ENCODE measurements at places on chromosomes 2 and 18.
A peak's percentile ranks its signal among the peaks of the same experiment; 100 is the strongest.

DNA sequence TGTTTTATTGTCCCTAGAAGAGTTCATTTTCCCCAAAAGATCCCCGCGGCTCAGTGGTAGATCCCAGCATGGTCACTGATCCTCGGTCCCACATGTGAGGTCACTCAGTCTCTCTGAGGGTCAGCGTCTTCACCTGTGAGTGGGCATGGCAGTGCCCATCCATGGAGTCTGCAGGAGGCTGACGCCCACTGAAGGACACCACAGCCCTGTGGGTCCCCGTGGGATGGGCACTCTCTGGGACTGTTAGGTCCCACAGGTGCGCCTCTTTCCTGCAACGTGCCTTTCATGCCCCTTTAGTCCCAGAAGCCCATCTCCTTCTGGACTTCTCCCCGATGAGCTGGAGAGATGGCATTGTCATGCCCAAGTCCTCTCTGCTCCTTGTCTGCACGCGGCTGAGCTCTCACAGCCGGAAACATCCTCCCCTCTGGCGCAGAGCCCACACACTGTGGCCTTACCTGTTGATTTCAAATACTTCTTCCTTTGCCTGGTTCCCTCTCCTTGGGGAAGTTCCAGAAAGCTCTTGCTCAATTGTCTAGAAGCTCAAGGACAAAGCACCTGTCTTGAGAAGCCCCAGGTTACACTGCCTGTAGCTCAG is 75.9 kb downstream of the PTGR3 start:
- H3K27ac ChIP-seq = no peak overlapping the region
- H3K27me3 ChIP-seq = peaks cover 9% of the 10 kb centered on the region
- H3K4me1 ChIP-seq = peaks cover 7% of the 10 kb centered on the region
- H3K36me3 ChIP-seq = no peaks in the 10 kb centered on the region

GRCh38 chr2:206341396-206341795 is 66.9 kb downstream of the ZDBF2 start:
- DNase-seq = no peak
- H3K27me3 ChIP-seq = no peaks in the 10 kb centered on the region
- H3K4me3 ChIP-seq = no peak overlapping the region
- H3K4me1 ChIP-seq = no peaks in the 10 kb centered on the region
- no peak overlapping the region for H3K27ac ChIP-seq

DNA sequence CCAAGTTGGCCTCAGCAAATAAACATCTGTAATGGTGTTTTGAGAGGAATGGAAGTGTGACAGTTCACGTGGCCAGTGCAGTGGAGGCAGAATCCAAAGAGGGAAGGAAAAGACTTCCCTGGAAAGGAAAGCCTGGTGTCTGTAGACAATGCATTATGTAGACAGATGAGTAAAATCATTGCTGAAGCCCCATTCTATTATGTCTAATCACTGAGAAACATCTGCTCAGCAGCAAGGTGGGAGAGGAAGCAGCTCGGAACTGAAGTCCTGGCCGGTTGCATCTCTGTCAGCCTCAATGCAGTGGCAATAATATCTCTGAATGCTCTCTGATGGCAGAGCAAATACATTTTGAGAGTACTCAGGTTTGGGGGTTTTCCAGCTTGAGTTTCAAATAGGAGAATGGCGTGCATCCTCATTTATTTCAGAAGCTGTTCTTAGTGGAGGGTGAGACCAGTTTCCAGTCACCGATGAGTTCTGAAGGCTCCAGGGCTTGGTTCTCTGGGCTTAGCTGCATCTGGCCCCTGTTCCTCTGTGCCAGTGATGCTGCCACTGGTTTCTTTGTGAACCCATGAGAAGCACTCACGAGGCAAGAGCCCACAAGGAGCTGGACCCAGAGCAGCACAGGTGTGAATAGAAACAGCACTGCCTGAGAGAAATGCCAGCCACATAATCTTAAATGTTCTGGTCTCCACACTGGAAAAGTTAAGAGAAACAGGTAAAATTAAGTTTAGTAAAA is 63.3 kb downstream of the RPIA start:
- H3K36me3 ChIP-seq = 0 out of 2 replicates have a peak, but pooled peaks cover 6% of the 10 kb centered on the region
- H3K4me3 ChIP-seq = no peak overlapping the region
- no peak overlapping the region for H3K27ac ChIP-seq
- no peak for DNase-seq
- no peaks in the 10 kb centered on the region for H3K27me3 ChIP-seq

GRCh38 chr2:12363138-12363537 is 353.6 kb upstream of the TRIB2 start:
- H3K4me1 ChIP-seq = no peaks in the 10 kb centered on the region
- no peaks in the 10 kb centered on the region for H3K27me3 ChIP-seq
- no peaks in the 10 kb centered on the region for H3K36me3 ChIP-seq
- DNase-seq = no peak
- H3K4me3 ChIP-seq = no peak overlapping the region
- no peak overlapping the region for H3K27ac ChIP-seq

- no peaks in the 10 kb centered on the region for H3K36me3 ChIP-seq
- H3K27me3 ChIP-seq = no peaks in the 10 kb centered on the region
- H3K4me3 ChIP-seq = no peak overlapping the region
- H3K27ac ChIP-seq = no peak overlapping the region
- peak; percentile 51 for DNase-seq
Observed at GRCh38 chr2:157903626-157904025, 27.5 kb upstream of the ACVR1 start.

DNA sequence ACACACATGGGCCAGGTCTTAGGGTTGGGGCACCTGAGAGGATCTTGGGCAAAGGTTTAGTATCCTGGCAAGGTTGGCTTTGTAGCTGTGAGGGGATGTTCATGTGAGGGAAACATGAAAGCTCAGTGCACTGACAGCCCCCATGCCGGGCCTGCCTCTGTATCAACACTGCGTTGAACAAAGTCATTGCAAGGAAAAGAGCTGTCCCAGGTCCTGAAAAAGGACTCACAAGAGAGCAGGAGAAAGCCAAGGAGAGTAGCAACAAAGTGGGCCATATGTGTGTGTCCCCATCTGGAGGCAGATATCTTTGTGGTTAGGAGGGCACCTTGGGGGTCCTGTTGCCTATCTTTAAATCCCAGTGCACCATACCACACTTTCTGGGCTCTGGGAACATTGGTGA is 237.8 kb upstream of the THSD7B start:
- no peaks in the 10 kb centered on the region for H3K36me3 ChIP-seq
- H3K4me1 ChIP-seq = no peaks in the 10 kb centered on the region
- no peak overlapping the region for H3K4me3 ChIP-seq
- no peaks in the 10 kb centered on the region for H3K27me3 ChIP-seq

- H3K36me3 ChIP-seq = no peaks in the 10 kb centered on the region
- H3K4me3 ChIP-seq = peak overlapping the region; percentile 97
- no peaks in the 10 kb centered on the region for H3K27me3 ChIP-seq
- H3K4me1 ChIP-seq = no peaks in the 10 kb centered on the region
- peak; percentile 98 for DNase-seq
Observed at GRCh38 chr2:66432801-66433694, 1.9 kb upstream of the MEIS1 start.

DNA sequence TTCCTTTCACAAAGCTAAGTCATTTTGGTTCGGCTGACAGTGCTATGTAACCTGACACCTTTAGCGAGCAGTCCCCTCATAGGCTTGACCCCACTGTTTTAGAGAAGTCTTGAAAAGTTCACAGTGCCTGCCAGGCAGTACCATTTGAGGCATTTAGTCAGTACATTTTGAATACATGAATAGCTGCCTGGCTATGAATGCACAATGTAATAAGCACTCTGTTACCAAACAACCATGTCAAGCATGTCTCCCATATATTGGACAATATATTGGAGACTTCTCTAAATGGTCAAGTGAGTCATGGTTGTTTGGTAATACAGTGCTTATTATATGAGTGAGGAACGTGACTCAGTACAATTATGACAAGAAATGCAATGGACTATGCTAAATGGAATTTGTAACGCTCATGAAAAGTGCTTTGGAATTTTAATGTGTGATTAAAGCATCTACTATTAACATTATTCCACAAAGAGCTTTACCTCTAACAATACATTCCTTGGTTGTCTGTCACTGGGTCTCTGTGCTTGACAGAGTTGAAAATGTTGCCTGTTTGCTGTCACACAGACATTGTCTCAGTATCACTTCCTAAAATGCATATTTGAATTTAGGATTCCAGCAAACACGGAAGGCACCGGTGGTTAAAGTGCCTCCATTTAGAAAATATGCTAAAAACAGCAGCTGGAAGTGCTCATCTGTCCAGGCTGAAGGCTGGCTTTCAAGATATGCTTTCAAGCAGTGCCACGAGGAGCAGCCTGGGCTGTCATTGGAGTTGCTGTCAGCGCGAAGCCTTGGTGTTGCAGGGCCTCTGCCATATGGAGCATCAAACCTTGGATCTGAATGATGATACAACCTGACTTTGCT is 458.6 kb downstream of the FBXO15 start:
- H3K27me3 ChIP-seq = no peaks in the 10 kb centered on the region
- H3K27ac ChIP-seq = peak overlapping the region; percentile 71
- DNase-seq = peak; percentile 89
- H3K4me1 ChIP-seq = peaks cover 37% of the 10 kb centered on the region

GRCh38 chr2:101614127-101614759 is 83.3 kb upstream of the MAP4K4 start:
- no peaks in the 10 kb centered on the region for H3K27me3 ChIP-seq
- no peaks in the 10 kb centered on the region for H3K36me3 ChIP-seq
- H3K4me1 ChIP-seq = no peaks in the 10 kb centered on the region
- H3K27ac ChIP-seq = no peak overlapping the region

DNA sequence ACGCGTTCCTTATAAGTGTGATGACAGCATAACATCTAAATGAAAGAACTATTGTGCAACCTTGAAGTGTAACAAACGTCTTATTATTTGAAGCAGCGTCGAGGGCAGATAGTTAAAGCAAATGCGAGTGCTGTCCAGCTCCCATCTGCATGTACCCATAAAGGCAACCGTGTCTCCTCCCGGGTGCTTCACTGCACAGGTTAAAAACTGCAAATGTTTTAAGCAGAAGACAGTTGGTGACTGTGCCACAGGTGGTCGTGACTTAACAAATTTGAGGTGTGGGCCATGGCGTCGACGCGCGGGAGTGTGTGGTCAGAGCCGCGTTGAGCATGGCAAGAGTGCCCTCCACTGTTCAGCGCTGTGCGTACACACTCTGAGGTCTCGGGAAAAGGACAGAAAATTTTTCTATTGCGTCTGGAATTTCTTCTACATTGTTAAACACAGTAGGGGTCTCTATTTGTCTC is 6.4 kb downstream of the SALL3 start:
- H3K27ac ChIP-seq = no peak overlapping the region
- peak; percentile 36 for DNase-seq
- H3K36me3 ChIP-seq = no peaks in the 10 kb centered on the region
- H3K4me3 ChIP-seq = no peak overlapping the region
- no peaks in the 10 kb centered on the region for H3K4me1 ChIP-seq

DNA sequence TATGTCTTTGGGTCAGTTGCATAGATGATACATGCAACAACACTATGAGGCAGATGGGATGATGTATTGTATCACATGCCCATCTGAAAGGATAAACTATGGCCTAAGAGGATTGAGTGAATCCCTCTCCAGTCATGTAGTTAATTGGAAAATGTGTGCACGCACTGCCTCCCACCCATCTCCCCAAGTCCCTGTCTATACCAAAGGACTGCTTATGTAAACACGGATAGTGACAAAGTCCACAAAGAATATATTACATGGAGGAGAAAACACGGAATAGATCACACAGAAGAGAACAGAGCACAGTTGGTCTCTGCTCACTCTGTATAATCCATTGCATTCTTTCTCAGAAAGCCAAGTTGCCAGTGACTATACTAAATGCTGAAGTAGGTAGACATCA is 82.4 kb downstream of the NCKAP5 start:
- H3K4me3 ChIP-seq = no peak overlapping the region
- no peaks in the 10 kb centered on the region for H3K27me3 ChIP-seq
- no peak overlapping the region for H3K27ac ChIP-seq
- DNase-seq = no peak
- no peaks in the 10 kb centered on the region for H3K36me3 ChIP-seq

- no peak overlapping the region for H3K27ac ChIP-seq
- H3K4me3 ChIP-seq = no peak overlapping the region
- no peaks in the 10 kb centered on the region for H3K27me3 ChIP-seq
- H3K4me1 ChIP-seq = peaks cover 18% of the 10 kb centered on the region
- no peaks in the 10 kb centered on the region for H3K36me3 ChIP-seq
- DNase-seq = no peak
Observed at GRCh38 chr2:239292531-239292930, 108.3 kb downstream of the HDAC4 start.

GRCh38 chr2:84781942-84782716 is 98.8 kb downstream of the TRABD2A start:
- no peaks in the 10 kb centered on the region for H3K36me3 ChIP-seq
- peak; percentile 34 for DNase-seq
- H3K27ac ChIP-seq = no peak overlapping the region

- no peak overlapping the region for H3K4me3 ChIP-seq
- H3K27ac ChIP-seq = peak overlapping the region; percentile 32
- H3K27me3 ChIP-seq = no peaks in the 10 kb centered on the region
- peaks cover 47% of the 10 kb centered on the region for H3K4me1 ChIP-seq
Observed at GRCh38 chr2:71950256-71951082, 197.2 kb downstream of the CYP26B1 start.

DNA sequence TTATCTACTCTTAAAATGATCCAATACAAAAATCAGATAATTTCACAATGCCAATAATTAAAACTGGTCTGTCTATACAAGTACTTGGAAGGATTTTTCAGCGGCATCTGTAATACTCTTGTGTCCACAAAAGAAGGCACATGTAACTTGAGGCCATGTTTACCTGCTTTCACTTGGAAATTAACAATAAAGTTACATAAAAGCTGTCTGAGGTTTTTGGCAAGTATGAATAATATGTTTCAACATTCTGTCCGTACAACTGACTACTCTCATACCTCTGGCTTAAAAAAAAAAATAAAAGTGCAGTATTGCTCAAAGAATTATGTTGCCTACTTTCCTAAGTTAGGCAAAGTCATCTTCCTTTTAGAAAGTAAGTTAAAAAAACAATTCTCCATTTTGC is 253.6 kb downstream of the NBAS start:
- H3K4me1 ChIP-seq = peaks cover 2% of the 10 kb centered on the region
- peaks cover 18% of the 10 kb centered on the region for H3K36me3 ChIP-seq
- H3K27ac ChIP-seq = no peak overlapping the region
- H3K27me3 ChIP-seq = no peaks in the 10 kb centered on the region
- peak; percentile 7 for DNase-seq
- no peak overlapping the region for H3K4me3 ChIP-seq

GRCh38 chr2:120563616-120564015 is 172.1 kb upstream of the GLI2 start:
- no peak for DNase-seq
- no peaks in the 10 kb centered on the region for H3K36me3 ChIP-seq
- H3K27ac ChIP-seq = no peak overlapping the region
- H3K4me3 ChIP-seq = no peak overlapping the region
- no peaks in the 10 kb centered on the region for H3K27me3 ChIP-seq
- H3K4me1 ChIP-seq = peaks cover 25% of the 10 kb centered on the region

GRCh38 chr18:47893939-47894699 is 36.3 kb downstream of the SMAD2 start:
- no peak overlapping the region for H3K4me3 ChIP-seq
- H3K4me1 ChIP-seq = peaks cover 7% of the 10 kb centered on the region
- H3K36me3 ChIP-seq = no peaks in the 10 kb centered on the region
- peak; percentile 10 for DNase-seq
- H3K27me3 ChIP-seq = no peaks in the 10 kb centered on the region
- H3K27ac ChIP-seq = no peak overlapping the region
